ENCODE measurements at places on chromosomes 5 and 9. TPM values are rescaled to one million over a fixed set of nuclear protein-coding genes. Genes with fewer than 3 reads are reported as not detected.
A peak's percentile ranks its signal among the peaks of the same experiment; 100 is the strongest.

The SHB gene
- total RNA-seq = 13.9 TPM

The SH2D3C gene
- not detected for total RNA-seq

The MEIKIN gene
- total RNA-seq = not detected

The CXCL14 gene
- total RNA-seq = 0.26 TPM

The SLC6A18 gene
- not detected for total RNA-seq

The SARDH gene
- 9.0 TPM for total RNA-seq

The HAPLN1 gene
- not detected for total RNA-seq

The VCAN gene
- total RNA-seq = 190 TPM

DNA sequence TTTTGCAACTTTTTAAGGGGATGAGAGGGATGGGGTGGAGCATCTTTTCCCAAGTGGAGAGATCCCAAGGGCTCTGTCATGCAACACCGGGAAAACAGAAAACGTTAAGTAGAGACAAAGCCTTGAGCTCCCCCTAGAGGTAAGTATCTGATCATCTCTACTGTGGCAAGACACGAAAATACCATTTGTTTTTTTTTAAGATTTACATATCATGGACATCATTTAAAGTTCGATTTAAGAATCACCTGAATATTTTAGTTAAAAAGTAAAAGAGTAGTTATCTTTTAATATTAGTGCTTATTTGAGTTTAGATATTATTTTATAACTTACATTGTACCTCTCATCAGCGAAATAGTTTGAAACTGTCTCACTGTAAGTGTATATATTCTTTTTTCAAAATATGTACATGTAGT, 200.4 kb downstream of the LRRC70 start:
- no peaks in the 10 kb centered on the region for H3K4me1 ChIP-seq
- no peaks in the 10 kb centered on the region for H3K36me3 ChIP-seq
- H3K4me3 ChIP-seq = no peak overlapping the region
- no peaks in the 10 kb centered on the region for H3K27me3 ChIP-seq
- peak; percentile 73 for DNase-seq

- no peak overlapping the region for H3K27ac ChIP-seq
- no peaks in the 10 kb centered on the region for H3K27me3 ChIP-seq
- DNase-seq = no peak
- no peaks in the 10 kb centered on the region for H3K36me3 ChIP-seq
- H3K4me1 ChIP-seq = peaks cover 20% of the 10 kb centered on the region
- peak overlapping the region; percentile 71 for H3K4me3 ChIP-seq
Observed at GRCh38 chr9:129611307-129611800, 9.5 kb downstream of the C9orf50 start.

GRCh38 chr5:15168358-15168757, 296.8 kb upstream of the ANKH start:
- no peaks in the 10 kb centered on the region for H3K4me1 ChIP-seq
- H3K4me3 ChIP-seq = no peak overlapping the region
- H3K27ac ChIP-seq = no peak overlapping the region
- H3K27me3 ChIP-seq = no peaks in the 10 kb centered on the region
- no peak for DNase-seq

DNA sequence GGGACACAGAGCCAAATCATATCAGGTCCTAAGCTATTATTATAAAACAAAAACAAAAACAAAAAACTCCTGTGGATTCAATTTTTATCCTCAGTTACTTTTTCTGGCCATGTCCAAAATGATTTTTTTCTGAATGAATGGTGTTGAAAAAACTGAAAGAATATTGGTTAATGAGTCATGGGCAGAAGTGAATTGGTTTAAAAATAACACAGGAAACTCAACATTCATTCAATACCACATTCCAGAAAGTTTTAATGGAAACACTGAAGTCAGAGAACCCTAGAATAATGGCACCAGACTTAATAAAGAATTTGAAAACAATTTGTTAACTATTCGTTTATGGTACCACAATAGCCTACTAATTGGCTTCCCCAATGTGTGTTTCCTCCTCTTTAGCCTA, 102.4 kb upstream of the CDH9 start:
- H3K27ac ChIP-seq = no peak overlapping the region
- H3K27me3 ChIP-seq = no peaks in the 10 kb centered on the region
- no peaks in the 10 kb centered on the region for H3K36me3 ChIP-seq
- DNase-seq = peak; percentile 51
- H3K4me3 ChIP-seq = no peak overlapping the region
- H3K4me1 ChIP-seq = no peaks in the 10 kb centered on the region

- no peaks in the 10 kb centered on the region for H3K27me3 ChIP-seq
- H3K36me3 ChIP-seq = peaks cover 8% of the 10 kb centered on the region
- no peak overlapping the region for H3K4me3 ChIP-seq
Observed at GRCh38 chr5:10434392-10434791, 7.3 kb upstream of the ROPN1L start.

GRCh38 chr5:77117161-77117560, 30.1 kb upstream of the ZBED3 start:
- no peaks in the 10 kb centered on the region for H3K36me3 ChIP-seq
- no peak for DNase-seq
- H3K27me3 ChIP-seq = no peaks in the 10 kb centered on the region
- H3K4me1 ChIP-seq = no peaks in the 10 kb centered on the region

DNA sequence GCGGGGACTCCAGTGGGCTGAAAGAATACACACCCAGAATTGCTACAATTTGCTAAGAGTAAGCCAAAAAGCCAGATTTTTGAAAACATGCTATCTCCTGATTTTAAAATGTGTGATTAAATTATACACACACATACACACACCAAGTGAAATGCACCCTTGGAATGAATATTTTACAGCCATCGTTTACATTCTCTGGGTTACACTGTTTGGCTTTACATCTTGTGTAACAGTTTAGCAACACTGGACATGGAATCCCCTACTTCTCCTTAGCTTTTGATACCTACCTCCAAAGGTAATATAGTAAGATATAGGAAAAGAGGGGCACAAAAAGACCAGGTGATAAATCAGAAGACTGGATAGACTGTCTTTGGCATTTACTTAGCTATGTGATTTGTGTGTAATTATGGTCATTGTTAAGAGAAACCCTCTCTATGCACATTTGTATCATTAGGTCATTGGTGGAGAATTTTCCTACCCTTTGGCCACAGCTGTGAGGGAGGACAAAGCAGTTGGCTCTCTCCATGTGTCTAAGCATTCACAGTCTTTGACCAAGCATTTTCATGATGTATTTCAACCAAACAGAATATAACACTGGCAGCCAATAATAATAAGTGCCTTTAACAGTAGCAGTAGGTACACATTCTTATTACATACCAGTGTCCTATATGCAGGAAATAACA, 7.6 kb downstream of the SVEP1 start:
- H3K4me3 ChIP-seq = no peak overlapping the region
- no peaks in the 10 kb centered on the region for H3K4me1 ChIP-seq
- H3K36me3 ChIP-seq = no peaks in the 10 kb centered on the region
- H3K27ac ChIP-seq = no peak overlapping the region
- peak; percentile 33 for DNase-seq
- no peaks in the 10 kb centered on the region for H3K27me3 ChIP-seq

DNA sequence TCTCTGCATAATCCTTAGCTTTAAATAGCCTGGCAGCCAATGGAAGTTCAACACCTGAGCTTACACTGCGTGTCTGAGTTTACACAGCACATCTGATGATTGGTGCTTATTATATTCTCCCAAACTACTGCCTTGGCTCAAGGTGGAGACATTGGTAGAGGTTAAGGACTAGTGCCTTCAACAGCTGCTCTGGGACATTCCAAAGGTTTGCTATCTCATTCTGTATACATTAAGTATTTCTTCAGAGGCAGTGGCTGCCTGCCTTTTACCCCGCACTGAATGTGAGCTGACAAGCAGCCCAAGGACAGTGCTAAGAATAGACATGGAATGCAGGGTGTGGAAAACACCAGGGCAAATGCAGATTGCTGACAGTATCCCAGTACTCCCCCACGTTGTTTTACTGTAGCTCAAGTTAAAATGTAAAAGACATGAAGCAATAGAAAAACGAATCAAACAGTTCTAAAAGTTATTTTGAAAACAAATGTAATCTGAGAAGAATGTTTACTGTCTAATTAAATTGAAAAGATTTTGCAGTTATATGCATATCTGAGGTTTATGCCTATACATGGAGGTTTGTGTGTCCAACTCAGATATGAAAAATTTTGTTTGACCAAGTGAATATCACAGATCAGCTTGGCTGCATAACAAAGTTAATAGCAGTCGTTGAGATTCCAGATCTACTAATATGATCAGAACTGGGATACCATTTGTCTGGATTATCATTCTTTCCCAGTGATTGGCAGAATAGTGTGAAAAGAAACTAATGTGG, 1.8 kb downstream of the HSPB3 start:
- peak; percentile 82 for DNase-seq
- no peaks in the 10 kb centered on the region for H3K27me3 ChIP-seq
- H3K4me1 ChIP-seq = peaks cover 29% of the 10 kb centered on the region
- peak overlapping the region; percentile 56 for H3K27ac ChIP-seq
- no peaks in the 10 kb centered on the region for H3K36me3 ChIP-seq

- no peak overlapping the region for H3K27ac ChIP-seq
- H3K36me3 ChIP-seq = peaks cover 35% of the 10 kb centered on the region
- no peaks in the 10 kb centered on the region for H3K27me3 ChIP-seq
- DNase-seq = no peak
- H3K4me1 ChIP-seq = no peaks in the 10 kb centered on the region
Observed at GRCh38 chr9:134158753-134159392, 5.5 kb downstream of the RNU6ATAC start.

DNA sequence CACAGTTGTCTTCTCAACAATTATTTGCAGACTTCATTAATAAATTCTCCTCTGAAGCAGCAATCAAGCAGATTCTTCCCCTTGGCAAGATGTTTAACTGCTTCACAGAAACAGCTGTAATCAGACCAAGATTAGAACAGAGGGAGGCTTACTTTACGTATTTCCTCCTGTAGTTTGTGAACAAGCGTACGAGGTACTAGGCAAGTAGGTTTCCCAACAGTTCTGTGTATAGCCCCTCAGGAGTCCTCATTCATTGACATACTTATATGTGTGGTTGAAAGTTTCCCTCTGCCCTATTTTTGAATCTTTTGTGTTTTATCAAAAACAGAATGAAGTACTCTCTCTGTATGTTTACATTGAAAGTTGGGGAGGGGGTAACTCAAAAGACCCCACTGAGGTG, 128.0 kb downstream of the SPATA31D1 start:
- H3K27ac ChIP-seq = no peak overlapping the region
- H3K27me3 ChIP-seq = no peaks in the 10 kb centered on the region
- H3K4me3 ChIP-seq = no peak overlapping the region
- H3K4me1 ChIP-seq = no peaks in the 10 kb centered on the region

DNA sequence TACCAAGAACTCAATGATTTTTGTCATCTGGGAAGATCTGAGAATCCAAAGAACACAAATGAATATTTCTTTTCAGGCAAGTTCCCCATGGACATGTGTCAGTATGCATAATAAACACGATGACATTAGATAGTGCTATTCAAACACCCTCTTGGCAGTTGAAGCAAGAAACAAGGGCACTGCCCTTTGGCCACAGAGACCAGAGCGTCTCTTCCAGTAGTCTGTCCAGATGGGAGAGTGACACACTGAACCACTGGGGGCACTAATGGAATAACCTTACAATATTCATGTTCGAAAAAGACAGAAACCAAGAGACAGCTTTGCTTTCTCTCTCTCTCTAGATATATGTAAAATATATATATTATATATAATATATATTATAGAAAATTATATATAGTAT, 301.9 kb downstream of the CTNND2 start:
- H3K4me3 ChIP-seq = no peak overlapping the region
- H3K27ac ChIP-seq = no peak overlapping the region
- no peaks in the 10 kb centered on the region for H3K36me3 ChIP-seq
- no peaks in the 10 kb centered on the region for H3K4me1 ChIP-seq
- no peaks in the 10 kb centered on the region for H3K27me3 ChIP-seq
- DNase-seq = no peak

DNA sequence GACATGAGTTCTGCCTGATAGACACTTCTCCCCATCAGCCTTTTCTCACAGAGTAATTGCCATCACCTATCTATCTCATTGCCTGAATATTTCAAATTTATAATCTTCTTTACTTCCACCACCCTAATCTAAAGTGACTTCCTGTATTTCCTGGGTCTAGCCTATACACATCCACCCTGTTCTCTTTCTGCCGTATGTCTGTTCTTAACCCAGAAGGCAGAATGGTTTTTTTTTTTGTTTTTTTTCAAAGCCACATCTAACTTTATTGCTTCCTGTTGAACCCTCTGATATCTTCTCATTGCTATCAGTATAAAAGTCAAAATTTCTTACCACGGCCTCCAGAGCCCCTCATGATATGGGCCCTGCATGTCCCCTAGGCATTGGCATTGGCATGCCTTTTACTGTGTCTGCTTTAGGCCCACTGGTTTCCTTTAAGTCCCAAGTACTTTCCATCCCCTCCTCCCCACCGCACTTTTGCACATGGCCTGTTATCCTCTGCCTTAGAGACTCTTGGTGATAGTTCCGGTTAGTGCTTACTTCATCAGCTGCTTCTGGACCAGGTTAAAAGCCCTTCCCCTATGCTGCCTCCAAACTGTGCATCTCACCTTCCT, 159.9 kb downstream of the MAN2A1 start:
- H3K4me1 ChIP-seq = no peaks in the 10 kb centered on the region
- H3K27ac ChIP-seq = no peak overlapping the region
- H3K36me3 ChIP-seq = peaks cover 3% of the 10 kb centered on the region
- no peak for DNase-seq
- no peaks in the 10 kb centered on the region for H3K27me3 ChIP-seq

DNA sequence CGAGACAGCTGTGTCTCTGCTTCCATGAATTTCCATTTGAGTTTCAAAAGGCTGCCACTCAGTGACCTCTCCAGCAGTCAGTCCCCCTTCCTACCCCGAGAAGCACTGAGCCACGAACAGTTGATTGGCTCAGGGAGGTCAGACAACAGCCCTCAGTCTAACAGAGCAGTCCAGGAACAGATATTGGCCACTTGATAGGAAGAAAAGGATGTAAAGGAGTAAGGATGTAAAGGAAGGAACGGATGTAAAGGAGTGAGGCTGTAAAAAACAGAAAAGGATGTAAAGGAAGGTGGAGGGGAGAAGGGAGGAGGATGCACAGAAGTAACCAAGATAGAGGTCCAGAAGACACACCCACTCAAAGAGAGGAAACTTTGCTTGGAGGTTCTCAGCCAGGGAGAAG, 3.2 kb upstream of the NR4A3 start:
- DNase-seq = no peak
- H3K4me1 ChIP-seq = peaks cover 6% of the 10 kb centered on the region
- no peaks in the 10 kb centered on the region for H3K36me3 ChIP-seq
- peak overlapping the region; percentile 69 for H3K4me3 ChIP-seq

GRCh38 chr5:140220032-140220697, 45.2 kb downstream of the CYSTM1 start:
- H3K4me1 ChIP-seq = peaks cover 29% of the 10 kb centered on the region
- peak overlapping the region; percentile 76 for H3K27ac ChIP-seq
- no peaks in the 10 kb centered on the region for H3K27me3 ChIP-seq
- no peak overlapping the region for H3K4me3 ChIP-seq
- no peak for DNase-seq
- no peaks in the 10 kb centered on the region for H3K36me3 ChIP-seq
